CD4-positive, CD25-positive, alpha-beta regulatory T cell (primary cell): ENCODE measurements at places on chromosomes 4 and X. TPM values are rescaled to one million over a fixed set of nuclear protein-coding genes. Genes with fewer than 3 reads are reported as not detected.

GRCh38 chr4:71355045-71355444 is 16.2 kb downstream of the SLC4A4 start:
- no peaks in the 10 kb centered on the region for H3K36me3 ChIP-seq
- H3K4me1 ChIP-seq = no peaks in the 10 kb centered on the region
- no peak overlapping the region for H3K4me3 ChIP-seq
- DNase-seq = no peak

DNA sequence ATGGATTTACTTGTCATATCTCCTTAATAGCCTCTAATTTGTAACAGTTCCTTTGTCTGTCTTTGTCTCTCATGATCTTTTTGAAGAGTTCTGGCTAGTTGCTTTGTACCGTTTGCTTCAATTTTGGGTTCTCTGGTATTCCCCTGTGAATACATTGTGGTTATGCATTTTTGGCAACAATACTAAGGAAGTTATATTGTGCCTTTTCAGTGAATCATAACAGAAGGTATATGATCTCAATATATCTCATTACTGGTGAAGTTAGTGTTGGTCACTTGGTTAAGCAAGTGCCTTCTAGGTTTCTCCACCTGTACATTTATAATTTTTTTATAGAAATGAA is 48.6 kb downstream of the DCLK2 start:
- H3K4me3 ChIP-seq = no peak overlapping the region
- no peak overlapping the region for H3K27ac ChIP-seq
- no peaks in the 10 kb centered on the region for H3K36me3 ChIP-seq
- no peak for DNase-seq
- no peaks in the 10 kb centered on the region for H3K27me3 ChIP-seq
- no peaks in the 10 kb centered on the region for H3K4me1 ChIP-seq

GRCh38 chr4:99013402-99013843 is 17.9 kb downstream of the METAP1 start:
- no peak overlapping the region for H3K4me3 ChIP-seq
- H3K36me3 ChIP-seq = peaks cover 2% of the 10 kb centered on the region
- no peak for DNase-seq
- H3K4me1 ChIP-seq = no peaks in the 10 kb centered on the region

GRCh38 chrX:116862340-116862739 is 399.6 kb upstream of the CT83 start:
- no peak for DNase-seq
- H3K4me1 ChIP-seq = no peaks in the 10 kb centered on the region
- no peaks in the 10 kb centered on the region for H3K27me3 ChIP-seq
- no peaks in the 10 kb centered on the region for H3K36me3 ChIP-seq
- no peak overlapping the region for H3K4me3 ChIP-seq

GRCh38 chr4:26953770-26954423 is 93.3 kb downstream of the STIM2 start:
- DNase-seq = no peak
- H3K27me3 ChIP-seq = no peaks in the 10 kb centered on the region
- no peak overlapping the region for H3K4me3 ChIP-seq
- H3K36me3 ChIP-seq = peaks cover 3% of the 10 kb centered on the region
- H3K4me1 ChIP-seq = peaks cover under 1% of the 10 kb centered on the region
- H3K27ac ChIP-seq = no peak overlapping the region

The BEX3 gene
- 29.2 TPM for total RNA-seq
